Thoracic aorta (tissue), 2 donors: ENCODE measurements at places on chromosomes 2 and 18.

DNA sequence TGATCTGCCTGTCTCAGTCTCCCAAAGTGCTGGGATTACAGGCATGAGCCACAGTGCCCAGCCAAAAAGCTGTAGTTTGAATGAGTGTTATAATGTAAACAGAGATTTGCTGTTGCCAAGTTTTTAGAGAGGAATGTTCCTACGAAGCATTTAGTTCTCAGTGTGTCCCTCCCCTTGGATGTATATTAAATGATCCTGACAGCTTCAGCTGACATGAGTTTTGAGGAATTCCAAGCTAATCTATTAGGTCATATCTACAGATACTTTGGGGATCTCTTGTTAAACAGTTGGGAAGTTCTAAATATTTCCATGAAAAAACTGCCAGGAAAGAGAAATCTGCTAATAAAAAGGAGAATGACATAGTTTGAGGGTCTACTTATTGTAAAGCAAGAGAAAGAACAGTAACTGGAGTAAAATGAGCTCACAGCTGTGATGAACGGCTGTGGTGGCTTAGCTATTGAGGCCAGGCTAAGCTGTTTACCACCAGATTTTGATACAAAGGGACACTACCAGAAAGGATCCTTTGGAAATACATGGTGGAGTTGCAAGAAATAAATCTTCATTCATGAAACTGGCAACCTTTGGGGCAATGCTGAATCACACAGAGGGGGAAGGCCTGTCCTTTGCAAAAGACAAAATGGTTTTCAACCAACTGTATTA lies 2.6 kb upstream of the STON1 start:
- no peak for DNase-seq

GRCh38 chr2:181742922-181743722 lies 62.8 kb upstream of the NEUROD1 start:
- no peak for DNase-seq

GRCh38 chr18:26526128-26526965 lies 22.0 kb downstream of the KCTD1 start:
- DNase-seq, result no peak

- no peak for DNase-seq
These were observed 173.3 kb downstream of the ALPK2 start for GRCh38 chr18:58455314-58456188.

DNA sequence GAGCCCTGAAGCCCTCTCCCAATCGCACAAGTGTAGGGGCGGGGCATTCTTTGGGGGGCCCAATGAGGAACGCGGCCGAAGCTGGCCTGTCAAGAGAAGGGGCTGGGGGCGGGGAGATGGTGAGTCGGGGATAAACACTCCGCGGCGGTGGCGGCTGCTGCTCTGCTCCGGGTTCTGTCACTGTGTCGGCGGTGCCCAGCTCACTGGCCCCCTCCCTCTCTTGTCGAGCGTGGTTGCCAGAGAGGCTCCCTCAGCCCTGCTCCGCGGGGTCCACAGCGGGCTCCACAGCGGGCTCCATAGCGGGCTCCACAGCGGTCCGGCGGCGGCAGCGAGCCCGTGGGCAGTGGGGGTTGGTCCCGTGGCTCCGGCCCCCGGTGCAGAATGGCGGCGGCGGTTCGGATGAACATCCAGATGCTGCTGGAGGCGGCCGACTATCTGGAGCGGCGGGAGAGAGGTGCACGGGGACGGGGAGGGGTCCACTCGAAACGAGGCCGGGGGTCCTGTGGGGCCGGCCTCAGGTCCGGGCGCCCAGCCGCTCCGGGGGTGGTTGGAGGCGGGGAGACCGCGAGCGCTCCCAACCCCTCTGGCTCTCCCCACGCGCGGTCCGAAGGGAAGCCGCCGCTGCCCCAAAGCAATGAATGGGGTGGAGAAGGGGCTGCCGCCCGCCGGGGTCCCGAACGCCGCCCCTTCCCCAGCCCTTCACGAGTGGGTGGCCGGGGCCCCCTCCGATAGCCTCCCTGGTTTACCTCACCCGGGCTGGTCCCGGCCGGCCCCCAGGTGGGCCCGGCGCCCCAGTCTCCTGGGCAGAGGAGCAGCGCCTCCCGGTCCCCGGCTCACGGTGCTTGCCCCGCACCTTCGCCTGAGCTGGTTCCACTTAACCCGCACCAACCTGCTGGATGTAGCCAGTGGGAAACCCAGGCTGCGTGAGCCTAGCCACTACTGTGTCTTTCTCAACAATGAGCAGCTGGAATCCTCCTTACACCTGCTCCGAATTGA lies at the start of gene MXD1:
MXD1 (plus strand) TSS at position 160 of the 996 bp plus-strand sequence; CDS start at position 382, 222 bp downstream.
- DNase-seq, result no peak

DNA sequence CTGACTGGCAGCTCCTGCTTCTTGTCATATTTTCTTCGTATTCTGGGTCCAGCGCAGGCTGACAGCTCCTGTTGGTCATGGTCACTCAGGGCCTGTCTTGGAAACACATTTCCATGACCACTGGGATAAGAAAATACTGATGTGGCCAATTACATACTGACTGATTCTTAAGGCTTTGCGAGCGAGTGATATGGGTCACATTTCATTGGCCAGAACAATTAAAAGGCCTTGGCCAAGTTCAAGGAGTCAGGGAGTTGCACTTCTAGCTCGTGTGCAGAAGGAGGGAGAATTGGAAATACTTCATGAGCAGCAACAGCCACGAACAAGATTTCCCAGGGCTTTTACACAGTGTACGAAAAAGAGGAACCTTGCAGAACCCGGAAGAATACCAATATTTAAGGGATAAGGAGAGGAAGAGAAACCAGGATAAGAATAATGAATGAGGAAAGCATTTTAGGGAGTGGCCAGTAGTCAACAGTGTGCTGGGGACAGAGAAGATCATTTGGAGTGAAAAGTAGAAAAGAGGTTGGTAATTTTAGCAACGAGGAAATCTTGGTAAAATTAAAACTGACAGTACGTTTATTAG lies 149.5 kb downstream of the ATP9B start:
- no peak for DNase-seq

- no peak for DNase-seq
These were observed 24.8 kb downstream of the KIF5C start for GRCh38 chr2:148899638-148900318.

DNA sequence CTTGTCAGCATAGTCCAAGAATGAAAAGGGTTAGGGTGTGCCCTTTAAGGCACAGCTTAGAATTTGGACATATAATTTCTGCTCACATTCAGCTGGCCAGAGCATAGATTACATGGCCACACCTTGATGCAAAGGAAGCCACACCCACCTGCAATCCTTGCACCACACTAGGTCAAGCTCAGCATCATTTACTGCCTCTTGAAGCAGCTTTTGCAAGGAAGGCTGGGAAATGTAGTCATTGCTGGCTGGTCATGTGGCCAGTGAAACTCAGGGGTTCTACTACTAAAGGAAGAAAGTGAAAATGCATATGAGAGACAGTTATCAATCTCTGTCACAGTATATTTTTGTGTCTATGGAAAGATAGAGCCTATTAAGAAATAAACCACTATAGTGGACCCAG lies 159.3 kb downstream of the GFPT1 start:
- no peak for DNase-seq

- no peak for DNase-seq
These were observed 51.3 kb downstream of the RNF144A start for GRCh38 chr2:6968319-6969100.

GRCh38 chr2:204663816-204664425 lies 118.6 kb downstream of the PARD3B start:
- no peak for DNase-seq

GRCh38 chr2:197077336-197077735 lies 150.8 kb upstream of the PGAP1 start:
- no peak for DNase-seq

- no peak for DNase-seq
These were observed 145.0 kb downstream of the ZBTB7C start for GRCh38 chr18:48263914-48264902.

DNA sequence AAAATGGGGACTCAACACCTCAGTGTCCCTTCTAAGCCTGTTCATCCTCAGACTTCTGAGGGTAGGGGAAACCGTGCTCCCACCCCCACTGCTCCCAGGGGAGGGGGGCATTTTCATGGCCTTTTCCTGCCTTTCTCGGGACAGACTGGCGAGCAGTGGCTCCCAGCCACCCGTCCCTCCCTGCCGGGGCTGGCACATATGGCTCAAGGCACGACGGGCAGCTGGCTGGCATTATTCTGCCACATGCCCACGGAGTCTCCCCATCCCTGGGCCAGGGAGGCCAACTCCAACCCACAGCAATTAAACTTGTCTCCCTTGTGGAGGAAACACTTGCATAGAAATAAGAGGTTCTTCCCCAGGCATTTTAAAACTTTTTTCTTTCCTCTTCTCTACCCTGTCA lies 148.5 kb upstream of the CBLN2 start:
- DNase-seq, result no peak

DNA sequence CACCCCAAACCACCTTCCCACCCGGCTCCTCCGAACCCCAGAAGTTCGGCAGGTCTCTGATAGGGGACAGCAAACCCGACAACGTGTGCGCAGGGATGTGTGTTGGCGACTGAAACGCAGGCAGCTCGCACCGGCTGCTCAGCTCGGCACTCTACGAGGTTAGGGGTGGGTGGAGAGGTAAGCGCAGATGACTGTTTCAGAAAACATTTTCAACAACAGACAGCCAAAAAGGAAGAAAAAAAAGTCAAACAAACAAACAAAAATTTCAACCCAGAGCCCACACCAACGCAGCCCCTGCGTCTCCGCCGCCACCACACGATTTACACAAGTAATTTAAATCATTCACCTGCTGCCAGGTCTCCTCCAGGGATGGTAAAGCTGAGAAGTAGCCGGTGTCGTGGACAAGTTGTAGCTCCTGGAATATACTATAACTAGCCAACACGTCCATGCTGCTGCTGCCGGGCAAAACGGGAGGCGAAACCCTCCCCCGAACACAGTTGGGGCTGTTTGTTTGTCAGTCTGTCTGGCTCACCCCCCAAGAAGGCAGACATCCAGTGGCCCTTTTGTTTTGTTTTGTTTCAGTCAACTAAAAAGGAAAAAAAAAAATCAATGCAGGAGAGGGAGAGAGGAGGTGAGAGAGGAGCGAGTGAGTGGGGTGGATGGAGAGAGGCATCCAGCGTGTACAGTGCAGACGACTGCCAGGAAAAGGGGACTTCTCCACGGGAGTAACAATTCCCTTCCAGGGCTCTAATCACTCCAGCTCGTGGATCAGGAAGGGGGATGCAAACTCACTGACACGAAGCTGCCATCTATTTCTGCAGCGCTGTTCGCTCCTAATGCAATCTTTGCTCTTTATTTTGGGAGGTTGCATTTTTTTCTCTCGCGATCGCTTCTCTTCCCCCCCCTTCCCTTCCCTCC lies at the start of gene KLF7:
KLF7 (minus strand) TSS at position 828 of the 918 bp plus-strand sequence; CDS start at position 448, 380 bp downstream.
- peak; percentile 14 for DNase-seq

- no peak for DNase-seq
These were observed 882.1 kb upstream of the PIK3C3 start for GRCh38 chr18:41072946-41073345.

DNA sequence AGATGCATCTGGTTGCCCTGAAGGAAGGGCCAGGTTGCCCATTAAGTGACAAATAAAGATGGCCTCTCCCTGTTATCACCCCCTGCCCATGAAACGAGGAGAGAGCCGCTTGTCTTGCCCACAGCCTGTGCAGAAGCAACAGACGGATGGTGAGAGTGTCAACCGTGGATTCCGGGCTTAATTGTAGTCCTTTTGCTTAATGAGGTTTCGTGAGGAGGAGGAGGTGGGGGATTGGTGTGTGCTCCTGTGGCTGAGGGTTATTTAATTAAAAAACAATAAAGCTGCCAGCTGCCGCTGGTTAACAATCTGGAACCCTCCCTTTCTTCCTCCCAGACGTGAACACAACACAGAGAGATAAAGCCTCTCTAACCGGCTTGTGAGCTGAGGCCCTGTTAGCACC lies 188.0 kb upstream of the PARD3B start:
- no peak for DNase-seq

DNA sequence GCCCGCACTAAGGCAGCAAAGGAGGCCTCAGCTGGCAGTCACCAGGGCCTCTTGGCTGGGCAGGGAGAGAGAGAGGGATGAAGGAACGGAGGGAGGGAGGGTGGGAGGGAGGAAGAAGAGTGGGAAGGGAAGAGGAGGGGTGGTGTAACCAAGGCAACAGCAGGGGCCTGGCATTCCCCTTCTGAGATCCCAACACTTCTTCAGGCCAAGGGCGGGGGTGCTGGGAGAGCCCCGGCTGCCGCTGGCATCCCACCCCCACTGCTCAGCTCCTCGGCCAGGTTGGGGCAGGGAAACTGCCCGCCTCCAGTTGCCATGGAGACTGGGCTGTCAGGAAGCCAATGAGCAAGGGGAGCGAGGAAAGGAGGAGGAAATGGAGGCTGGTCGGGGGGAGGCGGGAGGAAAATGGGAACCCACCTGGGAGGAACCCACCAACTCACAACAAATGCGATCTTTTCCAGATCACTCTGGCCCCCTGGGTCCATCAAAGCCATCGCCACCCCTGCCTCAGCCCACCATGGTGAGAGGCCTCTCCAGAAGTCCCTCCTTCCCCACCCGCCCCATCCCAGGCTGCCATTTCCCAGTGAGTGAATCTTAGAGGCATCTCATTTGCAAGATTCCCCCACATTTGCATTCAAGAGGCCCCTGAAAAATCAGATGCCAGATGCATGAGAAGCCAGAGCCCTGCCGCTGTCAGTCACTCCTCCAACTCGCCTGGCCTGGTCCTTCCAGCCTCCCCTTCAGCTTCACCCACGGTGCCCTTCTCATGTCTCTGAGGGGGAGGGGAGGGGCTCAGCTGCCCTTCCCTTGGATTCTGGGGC lies 12.4 kb downstream of the SH2D6 start:
- DNase-seq, result no peak

- no peak for DNase-seq
These were observed 818.0 kb upstream of the ACVR2A start for GRCh38 chr2:147026664-147027295.
